ENCODE measurements at places on chromosomes 5 and 9.

- DNase-seq: peak; percentile 42
Measured at GRCh38 chr5:125326150-125326510, 579.7 kb upstream of the ZNF608 start.

GRCh38 chr9:88978034-88978433 is 13.2 kb upstream of the S1PR3 start:
- no peak for DNase-seq

DNA sequence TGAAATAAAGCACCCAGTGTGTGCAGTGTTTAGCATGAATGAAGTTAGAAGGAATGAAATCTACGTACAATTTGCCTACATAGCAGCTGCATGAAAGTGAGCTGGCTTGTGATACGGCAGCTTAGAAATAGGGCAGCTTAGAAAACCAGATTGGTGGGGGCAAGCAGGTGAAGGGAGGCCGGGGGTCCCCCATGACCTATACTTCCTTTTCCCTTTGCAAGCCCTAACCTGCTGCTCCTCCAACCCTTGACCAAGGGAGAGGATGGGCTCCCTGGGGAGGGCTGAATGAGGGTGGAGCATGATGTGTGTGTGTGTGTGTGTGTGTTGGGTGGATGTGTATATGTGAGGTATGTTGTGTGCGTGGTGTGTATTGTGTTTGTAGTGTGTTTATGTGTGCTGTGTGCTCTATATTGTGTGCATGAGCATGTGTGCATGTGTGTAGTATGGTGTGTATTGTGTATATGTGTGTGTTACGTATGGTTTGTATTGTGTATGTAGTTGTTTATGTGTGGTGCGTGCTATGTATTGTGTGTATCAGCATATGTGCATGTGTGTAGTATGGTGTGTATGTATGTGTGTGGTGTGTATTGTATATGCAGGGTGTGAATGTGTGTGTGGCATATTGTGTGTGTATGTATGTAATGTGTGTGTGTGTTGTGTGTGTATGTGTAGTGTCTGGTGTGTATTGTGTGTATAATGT is 72.1 kb downstream of the TENT4A start:
- DNase-seq: no peak

GRCh38 chr5:29193972-29194371 is 1999.5 kb upstream of the CDH6 start:
- no peak for DNase-seq

- DNase-seq: no peak
Measured at GRCh38 chr9:23768861-23769260, 57.2 kb downstream of the ELAVL2 start.

DNA sequence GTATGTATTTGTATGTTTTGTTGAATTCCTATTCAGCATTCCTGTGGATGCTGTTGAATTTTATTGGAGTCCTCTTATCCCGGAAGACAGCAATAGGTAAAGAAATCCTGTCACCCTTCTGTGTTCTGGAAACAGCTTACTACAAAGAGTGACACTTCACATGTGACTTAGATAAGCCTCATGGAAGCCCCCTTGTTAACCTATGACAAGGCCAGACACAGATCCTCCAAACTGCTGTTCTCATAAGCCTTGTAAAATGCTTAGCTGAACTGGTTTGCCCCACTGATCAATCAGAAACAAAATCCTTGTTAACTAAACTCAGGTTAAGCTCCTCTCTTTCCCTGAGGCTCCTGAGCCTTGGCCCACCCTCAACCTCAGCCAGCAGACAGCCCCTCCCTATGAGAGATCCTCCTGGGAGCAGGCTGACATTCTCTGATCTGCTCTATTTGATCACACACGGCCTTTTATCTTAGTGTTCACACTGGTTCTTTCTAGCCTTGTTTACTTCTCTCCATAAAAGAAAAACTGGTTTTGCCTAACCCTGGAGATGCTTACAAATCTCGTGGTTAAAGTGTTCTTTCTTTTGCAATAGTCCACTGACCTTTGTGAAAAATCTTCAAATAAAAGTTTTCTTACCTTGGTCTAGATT is 29.4 kb upstream of the ATP6V1G1 start:
- DNase-seq: no peak

GRCh38 chr9:134492721-134493460 is 148.7 kb upstream of the COL5A1 start:
- DNase-seq: peak; percentile 28

DNA sequence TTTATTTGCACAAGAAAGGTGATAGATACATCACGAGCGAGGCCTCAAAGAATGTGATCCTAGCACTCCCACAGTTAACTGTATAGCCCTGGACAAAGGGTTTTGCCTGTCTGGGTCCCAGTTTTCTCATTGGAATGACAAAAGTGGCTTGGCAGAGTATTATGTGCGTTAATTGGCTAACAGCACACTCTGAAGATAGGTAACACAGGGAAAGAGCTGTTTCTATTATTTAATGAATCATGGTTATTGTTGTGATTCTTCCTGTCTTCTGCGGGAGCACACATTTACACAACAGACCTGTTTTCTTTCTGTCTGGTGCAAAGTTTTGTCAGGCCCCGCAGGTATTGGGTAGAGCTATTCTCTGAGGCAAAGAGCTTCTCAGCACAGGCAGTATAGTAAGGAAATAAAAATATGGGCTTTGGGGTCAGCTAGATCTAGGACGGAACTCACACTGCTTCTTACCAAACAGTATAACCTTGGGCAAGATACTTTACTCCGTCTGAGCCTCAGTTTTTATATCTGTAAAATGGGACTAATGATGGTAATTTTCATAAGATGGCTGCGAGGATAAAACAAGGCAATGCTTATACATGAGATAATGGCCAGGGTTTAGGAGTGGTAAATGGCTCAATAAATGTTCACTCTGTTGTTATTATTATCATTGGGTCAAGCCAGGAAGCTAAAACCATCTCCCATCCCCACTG is 78.9 kb downstream of the PLAC8L1 start:
- no peak for DNase-seq

DNA sequence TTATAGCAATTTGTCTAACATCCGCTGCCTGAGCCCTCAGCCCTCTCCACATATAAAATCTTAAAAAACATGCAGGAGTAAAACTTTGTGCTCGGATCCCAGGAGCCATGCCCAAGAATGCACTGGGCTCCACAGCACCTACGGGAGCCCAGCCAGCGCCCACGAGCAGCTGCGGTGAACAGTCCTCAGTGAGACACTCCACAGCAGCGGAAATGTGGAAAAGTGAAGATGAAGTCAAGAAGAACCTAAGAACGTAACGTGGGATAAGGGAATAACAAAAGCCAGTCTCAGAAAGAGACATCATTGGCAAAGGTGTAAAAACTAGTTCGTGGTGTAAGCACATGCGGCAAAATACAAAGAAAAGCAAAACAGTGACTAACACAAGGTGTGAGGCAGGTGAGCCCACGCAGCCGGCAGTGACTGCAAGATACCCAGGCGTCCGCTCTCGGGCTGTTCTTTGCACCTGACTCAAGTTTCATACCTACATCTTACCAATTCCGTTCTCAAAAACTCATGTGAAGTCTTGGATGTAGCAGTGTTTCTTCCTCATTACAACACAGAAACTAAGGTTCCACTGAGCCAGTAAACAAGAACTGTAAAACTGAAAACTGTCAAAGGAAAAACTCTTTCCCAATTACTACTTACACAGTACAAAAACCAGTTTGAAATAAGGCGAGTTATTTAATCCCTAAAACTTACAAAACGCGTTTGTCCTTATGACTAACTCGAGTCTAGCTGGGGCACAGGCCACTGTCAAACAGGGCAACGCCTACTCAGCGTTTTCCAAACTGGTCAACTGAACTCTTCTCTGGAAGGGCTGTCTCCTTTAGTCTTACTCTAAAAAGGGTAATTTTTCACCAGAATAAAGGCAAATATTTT is 1.7 kb downstream of the CAMSAP1 start:
- DNase-seq: no peak

DNA sequence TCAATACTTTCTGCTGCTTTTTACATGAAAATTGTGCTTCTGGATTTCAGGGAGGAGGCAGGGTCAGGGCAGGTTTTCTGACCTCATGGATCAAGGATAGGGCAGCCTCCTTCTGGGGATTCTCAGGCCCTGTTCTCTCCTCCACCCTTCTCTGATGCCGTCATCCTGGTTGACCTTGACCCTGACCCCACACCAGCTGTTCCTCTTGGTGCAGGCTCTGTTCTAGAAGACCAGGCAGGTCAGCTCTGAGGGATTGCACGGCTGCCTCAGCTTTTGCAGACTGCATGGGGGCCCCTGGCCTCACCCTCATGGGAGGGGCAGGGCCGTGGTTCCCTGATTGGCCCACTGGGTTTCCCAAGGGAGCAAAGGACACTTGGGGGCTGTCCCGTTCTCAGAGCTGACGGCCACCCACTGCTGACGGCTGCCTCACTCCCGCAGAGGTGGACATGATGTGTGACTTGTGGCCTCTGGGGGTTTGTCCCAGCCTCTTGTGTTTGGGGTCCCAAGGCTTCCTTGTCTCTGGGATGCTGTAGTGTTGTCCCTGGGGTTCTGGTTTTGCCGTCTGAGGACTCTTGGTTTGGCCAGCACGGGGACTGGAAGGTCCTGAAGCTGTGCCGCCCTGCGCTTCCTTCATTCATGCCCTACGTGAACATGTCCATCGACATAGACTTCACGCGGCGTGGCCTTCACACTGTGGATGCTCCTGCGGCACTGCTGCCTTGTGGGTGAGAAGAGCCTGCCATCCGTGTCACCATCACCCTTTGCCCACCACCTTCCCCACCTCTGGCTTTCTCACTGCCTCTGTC is 34.5 kb downstream of the CEP72 start:
- no peak for DNase-seq

GRCh38 chr9:99663297-99663696 is 158.4 kb upstream of the NR4A3 start:
- no peak for DNase-seq

GRCh38 chr5:3424946-3425345 is 170.7 kb upstream of the IRX1 start:
- DNase-seq: no peak

GRCh38 chr9:110101531-110102161 is 106.3 kb downstream of the C9orf152 start:
- DNase-seq: no peak

DNA sequence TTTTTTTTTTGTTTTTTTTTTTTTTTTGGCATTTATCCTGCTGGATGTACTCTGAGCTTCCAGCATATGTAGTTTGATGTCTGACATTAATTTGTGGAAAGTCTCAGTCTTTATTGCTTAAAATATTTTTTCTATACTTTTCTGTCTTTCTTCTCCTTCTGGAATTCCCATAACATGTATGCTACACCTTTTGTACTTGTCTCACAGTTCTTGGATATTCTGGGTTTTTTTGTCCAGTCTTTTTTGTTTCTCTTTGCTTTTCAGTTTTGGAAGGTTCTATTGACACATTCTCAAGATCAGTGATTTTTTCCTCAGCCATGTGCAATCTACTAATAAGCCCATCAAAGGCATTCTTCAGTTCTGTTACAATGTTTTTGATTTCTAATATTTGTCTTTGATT is 19.4 kb upstream of the RFK start:
- DNase-seq: no peak

DNA sequence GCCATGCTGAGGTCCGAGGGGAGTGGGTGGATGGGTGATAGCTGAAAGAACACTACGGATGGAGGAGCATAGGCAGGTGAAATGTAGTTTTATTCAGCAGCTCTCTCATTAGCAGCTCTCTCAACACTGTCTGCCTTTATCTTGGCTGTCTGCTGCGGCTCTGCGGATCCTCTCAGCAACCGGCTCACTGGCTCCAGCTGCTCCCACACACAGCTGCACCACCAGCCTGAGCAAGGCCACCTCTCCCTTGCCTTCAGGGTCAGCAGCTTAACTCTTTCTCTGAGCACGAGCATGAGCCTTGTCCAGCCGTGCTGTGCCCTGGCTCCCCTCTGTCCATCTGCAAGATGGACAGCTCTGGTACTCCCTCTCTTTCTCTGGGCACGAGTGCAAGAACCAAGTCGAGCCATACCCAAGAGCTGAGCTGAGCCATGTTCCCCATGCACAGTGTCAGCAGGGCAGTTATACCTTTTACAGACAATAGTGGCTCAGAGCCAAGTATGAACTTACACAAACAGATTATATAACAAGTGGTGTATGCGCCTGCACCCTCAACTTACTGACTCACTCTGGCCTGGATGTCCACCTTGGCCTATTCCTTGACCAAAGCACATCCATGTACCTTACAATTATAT is 108.5 kb downstream of the MACIR start:
- no peak for DNase-seq

- DNase-seq: no peak
Measured at GRCh38 chr9:78940121-78940855, 631.5 kb upstream of the TLE4 start.

GRCh38 chr5:35853631-35854030 is 3.1 kb upstream of the IL7R start:
- no peak for DNase-seq

- DNase-seq: no peak
Measured at GRCh38 chr5:129601576-129601975, 141.5 kb downstream of the ADAMTS19 start.

GRCh38 chr5:79330071-79330470 is 94.1 kb downstream of the JMY start:
- DNase-seq: no peak

GRCh38 chr5:170302653-170303501 is 5.3 kb upstream of the LCP2 start:
- no peak for DNase-seq

DNA sequence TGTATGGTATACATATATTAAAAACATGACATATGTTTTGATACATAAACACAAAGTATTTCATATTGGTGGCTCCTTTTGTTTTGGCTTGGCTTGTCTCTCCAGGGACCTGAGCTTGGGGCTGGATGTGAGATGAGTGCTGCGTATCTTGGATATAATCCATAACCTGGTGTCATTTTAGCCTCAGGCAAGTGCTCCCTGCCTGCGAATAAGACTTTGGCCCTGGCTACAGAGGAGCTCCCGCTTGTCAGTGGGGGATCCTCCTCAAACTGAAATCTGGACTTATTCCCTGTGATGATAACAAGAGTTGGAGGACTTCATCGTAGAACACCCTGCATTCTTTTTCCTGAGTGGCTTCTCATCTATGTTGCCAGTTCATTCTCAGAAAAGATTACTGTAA is 341.7 kb upstream of the CLINT1 start:
- no peak for DNase-seq

GRCh38 chr5:82019342-82020138 is 47.7 kb downstream of the ATG10 start:
- no peak for DNase-seq

- peak; percentile 86 for DNase-seq
Measured at GRCh38 chr9:120402741-120403542, 177.0 kb downstream of the CDK5RAP2 start.

GRCh38 chr9:89666950-89667349 is 62.1 kb downstream of the GADD45G start:
- DNase-seq: no peak
